ENCODE measurements at places on chromosomes 11 and 22.
A peak's percentile ranks its signal among the peaks of the same experiment; 100 is the strongest.

DNA sequence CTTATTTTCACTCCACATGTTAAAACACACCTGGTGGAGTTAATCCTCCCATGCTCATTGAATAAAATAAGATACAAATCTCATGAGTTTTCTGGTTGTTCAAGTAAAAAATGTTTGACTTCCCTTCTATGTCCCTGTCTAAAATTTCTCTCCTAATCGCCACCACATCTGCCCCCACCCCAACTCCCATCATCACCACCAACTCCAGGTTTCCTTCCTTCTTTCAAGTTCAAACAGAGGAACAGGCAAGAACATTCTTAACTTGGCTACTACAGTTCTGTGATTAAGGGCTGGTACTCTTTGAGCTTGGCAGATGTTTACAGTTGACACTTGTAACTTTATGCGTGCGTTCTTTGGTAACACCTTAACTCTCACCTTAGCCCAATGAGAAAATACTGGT, 9.1 kb upstream of the PSMA1 start:
- DNase-seq, result no peak

DNA sequence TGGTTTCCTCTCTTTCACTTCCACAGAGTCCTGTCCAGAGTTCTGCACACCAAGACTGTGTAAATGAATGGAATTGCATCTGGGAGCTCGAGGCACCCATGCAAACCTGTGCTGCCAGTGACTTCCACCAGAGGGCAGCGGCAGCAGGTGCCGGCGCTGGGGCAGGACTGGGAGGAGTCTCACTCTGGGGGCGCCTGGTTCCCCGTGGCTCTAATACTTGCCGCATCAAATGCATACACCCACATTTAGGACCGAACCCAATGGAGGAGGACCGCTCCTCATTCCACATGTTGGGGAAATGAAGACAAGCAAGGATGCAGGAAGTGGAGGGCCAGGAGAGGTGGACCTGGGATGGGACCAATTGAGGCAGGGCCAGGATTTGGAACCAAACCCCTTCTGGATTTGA, 1.1 kb upstream of the CD6 start:
- no peak for DNase-seq

GRCh38 chr22:26796785-26797184, 139.4 kb downstream of the MIAT start:
- DNase-seq, result no peak

DNA sequence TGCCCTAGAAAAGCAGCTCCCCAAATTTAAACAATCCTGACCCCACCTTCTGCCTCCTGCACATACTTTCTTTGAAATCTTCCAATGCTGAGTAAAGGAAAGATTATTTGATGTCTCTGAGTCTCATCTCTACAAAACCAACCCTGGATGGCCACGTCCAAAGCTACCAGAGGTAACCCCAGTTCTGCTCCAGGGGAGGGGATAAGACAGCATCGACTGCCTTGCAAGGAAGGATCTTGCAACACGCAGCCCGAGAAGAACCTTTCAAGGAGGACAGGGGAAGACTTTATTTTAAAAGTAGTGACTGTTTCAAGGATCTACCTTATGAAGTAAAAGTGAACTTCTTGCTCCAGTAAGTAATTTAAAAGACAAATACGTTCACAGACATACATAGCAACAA, 66.5 kb upstream of the TMEM45B start:
- no peak for DNase-seq

DNA sequence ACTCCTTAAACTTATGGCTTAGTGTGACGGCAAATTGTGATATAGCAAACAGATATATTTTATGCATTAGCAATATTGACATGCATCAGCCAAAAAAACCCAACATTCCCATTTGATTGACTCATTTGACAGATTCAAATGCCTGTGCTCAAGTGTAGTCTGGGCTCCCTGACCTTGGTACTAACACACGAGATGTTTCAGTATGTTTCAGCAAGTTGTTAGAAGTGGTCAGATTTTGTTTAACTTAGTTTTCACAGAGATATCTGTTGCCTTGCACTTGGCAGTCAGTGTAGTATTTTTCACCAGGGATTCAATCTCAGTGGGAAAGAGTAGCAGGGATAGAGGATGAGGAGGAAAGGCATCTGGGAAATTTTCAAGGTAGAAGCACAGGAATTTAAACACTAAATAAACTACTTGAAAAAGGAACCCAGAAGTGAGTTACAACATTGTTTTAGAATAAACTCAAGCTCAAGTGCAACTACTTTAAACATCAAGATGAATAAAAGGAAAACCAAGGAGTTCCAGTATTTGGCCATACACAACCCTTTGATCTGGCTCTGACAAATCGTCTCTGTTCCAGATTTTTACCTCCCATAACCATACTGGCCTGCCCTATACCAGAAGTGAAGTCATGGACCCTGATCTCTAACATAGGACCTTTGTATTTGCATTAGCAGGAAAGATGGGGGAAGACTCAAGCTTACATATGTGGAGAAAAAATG, 56.5 kb upstream of the BLID start:
- no peak for DNase-seq

DNA sequence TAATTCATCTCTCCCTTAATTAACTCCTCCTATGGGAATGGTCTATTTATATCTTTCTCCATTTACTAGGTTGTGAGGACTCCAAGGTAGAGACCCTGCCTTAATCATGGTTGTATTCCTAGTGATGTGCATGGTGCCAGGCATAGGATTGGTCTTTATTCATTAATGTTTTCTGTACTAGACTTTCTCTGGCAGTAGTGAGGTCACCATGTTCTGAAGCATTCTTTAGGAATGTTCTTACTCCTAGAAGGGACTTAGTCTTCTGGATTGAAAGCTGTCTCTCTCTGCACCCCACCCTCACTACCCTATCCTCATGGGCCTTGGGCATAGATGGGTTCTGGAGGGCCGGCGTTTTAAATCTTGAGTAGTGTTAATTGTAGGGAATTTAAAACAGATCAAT, 10.6 kb upstream of the INSC start:
- no peak for DNase-seq

DNA sequence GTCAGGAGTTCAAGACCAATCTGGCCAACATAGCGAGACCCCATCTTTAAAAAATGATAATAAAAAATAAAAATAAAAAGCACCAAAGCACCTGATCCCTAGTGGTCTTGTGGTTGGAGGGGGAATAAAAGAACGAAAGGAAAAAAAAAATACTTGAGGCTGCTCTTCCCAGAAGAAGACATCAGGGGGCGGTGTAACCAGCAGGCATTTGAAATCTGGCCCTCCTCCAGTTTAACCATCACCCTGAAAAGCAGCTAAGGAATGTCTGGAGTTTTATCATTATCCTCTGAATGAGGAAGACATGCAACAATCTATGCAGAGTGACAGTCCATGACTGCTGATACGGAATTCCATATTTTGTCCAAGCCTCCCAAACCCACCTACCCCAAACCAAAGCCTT, 5.6 kb upstream of the KCTD17 start:
- DNase-seq, result no peak

- DNase-seq, result no peak
These were observed 8.6 kb downstream of the REXO2 start for GRCh38 chr11:114447892-114448291.

- DNase-seq, result no peak
These were observed 46.6 kb upstream of the MMP7 start for GRCh38 chr11:102577182-102577581.

- no peak for DNase-seq
These were observed 33.5 kb downstream of the SPECC1L start for GRCh38 chr22:24304062-24304675.

DNA sequence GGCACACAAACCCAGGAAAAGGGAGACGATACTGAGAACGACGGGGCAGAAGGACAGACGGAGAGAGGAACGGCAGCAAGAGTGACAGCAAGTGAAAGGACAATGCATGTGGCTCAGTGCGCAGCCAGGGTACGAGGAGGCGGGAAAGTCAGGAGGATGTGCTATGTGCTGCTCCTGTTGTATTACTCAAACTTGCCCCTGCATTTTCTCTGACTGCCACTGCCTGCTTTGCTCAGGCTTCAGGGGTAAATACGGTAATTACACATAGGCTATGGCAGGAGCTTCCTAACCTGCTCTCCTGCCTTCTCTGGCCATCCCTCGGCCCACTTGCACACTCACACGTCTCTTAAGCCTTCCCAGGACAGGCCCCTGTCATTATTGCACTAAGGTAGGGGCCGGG, 94.8 kb downstream of the FEZ1 start:
- DNase-seq, result no peak

DNA sequence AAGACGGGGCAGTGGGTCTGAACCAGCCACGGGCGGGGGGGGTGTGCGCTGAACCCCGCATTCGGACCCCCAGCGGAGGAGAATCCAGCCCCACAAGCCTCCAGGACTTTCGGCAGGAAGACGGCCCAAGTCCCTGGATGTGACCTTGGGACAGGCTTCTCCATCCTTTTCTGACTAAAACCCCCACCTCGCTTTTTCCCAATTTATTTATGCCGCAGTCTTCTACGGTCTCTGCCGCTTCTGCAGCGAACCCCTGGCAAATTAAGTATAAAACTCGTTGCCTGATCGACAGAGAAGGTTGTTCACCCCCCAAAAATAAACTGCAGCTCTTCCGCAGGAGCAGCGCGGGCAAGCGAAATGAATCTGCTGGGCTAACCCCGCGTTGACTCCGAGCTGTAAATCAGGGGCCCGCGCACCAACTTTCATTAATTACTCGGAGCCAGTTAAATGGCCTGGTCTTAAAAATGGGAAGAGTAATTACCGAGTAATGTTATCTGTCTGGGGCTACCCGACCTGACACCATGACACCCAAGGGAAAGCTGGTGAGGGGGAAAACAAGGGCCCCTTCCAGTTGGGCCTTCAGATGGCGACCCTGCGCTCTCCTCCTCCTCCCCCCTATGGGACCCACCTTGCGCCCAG, 6.6 kb downstream of the WT1 start:
- no peak for DNase-seq

DNA sequence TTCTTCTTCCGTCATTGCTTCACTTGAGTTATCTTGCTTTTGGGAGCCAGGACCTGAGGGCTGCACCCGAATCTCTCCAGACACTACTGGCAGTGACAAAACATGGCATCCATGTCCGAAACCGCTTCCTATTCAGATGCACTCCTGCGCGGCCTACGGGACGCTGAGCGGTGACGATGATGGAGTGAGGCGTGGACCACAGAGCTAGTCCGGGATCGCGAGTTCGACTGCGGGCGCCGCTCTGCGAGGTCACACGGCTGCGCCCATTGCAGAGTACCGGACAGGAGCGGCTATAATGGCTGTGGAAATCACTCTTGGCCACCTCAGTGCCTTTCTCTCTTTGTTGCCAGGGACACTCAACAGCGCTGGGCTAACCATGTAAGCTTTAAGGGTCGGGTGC, 453.8 kb upstream of the CNTN5 start:
- no peak for DNase-seq

- peak; percentile 84 for DNase-seq
These were observed 4.3 kb upstream of the PHLDA2 start for GRCh38 chr11:2933375-2934020.

DNA sequence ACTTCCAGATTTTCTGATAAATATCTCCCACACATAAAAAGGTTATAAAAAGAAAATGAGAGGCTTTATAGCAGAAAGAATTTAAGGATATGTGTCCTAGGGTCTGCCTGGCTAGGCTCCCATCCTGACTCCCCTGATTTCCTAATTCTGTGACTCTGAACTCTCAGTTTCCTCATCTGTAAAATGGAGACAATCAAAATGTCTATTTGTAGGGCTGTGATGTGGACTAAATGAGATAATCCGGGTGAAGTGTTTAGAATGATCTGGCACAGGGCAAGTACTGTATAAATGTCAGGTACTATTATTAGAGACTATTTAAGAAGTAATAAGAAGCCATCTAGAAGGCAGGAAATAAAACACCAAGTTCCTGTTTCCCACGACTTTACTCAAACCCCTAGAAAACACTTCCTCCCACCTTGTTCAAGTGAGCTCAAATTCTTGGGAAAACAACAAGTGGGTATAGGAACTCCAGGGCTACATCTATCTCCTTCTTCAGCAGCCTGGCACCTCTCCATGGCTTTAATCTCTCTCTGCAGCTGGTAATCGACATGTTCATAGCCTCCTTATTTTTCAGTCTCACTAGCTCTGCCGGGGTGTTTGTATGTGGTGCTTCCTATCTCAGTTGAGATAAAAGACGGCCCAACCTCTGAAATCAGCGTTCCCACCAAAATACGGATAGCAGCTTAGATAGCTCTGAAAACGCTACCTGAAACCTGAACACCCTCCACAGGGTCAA, 6.7 kb downstream of the ASCC2 start:
- DNase-seq, result no peak

GRCh38 chr22:49548356-49549202, 279.1 kb downstream of the BRD1 start:
- DNase-seq, result no peak

DNA sequence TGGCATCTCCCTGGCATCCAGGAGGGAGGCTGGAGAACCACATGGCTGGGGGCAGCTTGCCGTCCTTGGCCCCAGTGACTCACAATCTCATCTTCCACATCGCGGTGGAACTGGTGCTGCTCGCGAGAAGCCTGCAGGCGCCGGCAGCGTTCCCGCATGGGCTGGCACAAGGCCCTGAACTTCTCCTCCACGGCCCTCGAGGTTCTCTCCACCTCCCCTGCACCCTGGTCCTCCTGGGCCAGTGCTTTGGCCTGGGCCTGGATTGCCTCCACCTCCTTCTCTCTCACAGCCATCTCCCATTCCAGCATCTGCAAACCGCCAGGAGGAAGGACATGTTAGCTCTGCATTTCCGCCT, 16.3 kb upstream of the RBM4B start:
- DNase-seq, result no peak

GRCh38 chr22:19766511-19767426, 6.2 kb downstream of the TBX1 start:
- DNase-seq, result no peak

DNA sequence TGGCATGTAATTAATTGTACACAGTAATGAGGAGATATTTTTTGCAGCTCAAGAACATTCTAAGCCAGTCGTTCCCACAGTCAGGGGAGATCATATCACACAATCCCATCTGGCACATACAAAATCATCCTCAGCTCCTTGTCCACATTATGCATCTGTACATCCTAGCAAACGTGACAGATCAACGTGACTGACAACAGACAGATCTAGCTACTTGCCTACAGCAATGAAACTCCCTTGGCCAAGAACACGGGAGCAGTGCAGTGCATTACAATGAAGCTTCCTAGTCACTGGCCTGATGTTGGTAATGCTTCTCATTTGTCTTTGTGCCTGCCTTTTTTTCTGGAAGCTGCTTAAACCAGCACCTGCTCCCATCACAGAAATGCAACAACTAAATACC, 24.5 kb upstream of the GUCY1A2 start:
- no peak for DNase-seq

GRCh38 chr11:131373095-131373725, 2.8 kb downstream of the NTM start:
- no peak for DNase-seq

GRCh38 chr11:13215149-13215548, 62.4 kb upstream of the BMAL1 start:
- peak; percentile 72 for DNase-seq

GRCh38 chr11:59615120-59615636, 396 bp downstream of the OSBP start:
- DNase-seq, result no peak

DNA sequence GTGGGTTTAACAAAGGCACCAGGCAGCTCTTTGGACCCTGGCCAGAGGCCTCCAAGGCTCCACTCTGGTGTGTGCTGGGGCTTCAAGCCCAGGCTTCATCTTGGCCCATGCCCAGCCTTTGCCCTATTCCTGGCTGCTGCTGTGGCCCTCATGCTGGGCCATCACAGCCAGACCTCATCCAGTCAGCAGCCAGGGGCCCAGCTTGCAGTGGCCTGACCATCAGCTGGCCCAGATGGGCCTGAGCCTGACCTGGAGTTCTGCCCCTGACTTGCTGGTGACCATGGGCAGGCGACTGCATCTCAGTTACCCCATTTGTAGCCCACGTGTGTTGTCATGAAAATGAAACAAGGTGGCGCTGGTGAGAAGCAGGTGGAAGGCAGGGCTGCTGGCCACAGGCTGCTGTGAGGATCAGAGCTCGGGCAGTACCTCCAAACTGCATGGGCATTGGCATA, 76.1 kb downstream of the MED15 start:
- no peak for DNase-seq
